Dorsolateral prefrontal cortex (tissue), 122 donors: ENCODE measurements at places on chromosomes 4 and X.
A peak's percentile ranks its signal among the peaks of the same experiment; 100 is the strongest.

DNA sequence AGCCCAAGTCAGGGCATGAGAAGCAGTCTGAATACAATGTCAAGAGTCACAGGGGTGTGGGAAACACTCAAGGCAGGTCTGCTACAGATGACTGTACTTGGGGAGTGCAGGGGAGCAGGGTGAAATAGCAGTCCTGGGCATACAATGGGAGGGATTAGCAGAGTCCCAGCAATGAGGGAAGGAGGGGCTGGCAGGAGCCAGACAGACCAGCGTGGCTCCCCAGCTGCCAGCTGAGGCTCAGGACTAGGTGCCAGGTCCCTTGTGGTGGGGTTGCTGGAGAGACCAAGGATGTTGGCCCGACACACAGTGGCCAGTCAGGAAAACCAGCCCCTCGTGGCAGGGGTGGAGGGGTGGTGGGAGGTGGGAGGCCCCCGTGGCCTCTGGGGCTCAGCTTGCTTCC is 86.6 kb downstream of the RTL5 start:
- no peak for DNase-seq

DNA sequence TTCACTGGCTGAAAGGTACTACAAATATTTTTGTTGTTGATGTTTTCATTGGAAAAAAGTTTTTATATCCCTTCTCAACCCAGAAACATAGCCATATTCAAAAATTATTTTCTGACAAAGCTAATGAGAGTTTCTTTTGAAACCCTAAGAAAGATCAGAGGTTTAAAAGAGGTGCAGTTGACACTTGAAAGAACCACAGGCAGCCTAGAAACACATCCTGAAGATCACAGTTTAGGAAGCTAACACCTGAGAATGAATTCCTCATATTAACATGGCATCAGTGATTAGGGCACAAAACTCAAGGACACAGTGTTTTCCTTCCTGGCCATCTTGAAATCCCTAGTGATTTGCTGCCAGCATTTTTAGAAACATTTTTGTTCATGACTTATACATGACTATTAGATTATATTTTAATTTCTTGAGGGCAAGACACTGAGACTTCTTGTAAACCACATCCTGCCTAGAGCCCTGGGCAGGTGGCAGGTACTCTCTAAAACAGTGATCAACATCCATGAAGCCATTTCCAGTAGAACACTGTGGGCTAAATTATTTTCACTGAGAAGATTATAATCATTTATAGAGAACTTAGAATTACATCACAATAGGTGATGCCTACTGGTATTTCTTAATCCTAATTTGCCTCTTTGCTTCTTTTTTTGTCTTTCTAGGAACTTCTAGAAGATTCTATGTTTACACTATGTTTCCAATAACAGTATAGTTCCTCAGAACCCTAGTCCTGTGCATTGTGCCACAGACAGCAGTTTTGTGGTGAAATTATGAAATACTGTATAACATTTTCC is 80.0 kb downstream of the ARSJ start:
- DNase-seq, result no peak

- no peak for DNase-seq
These were observed 131.9 kb upstream of the MSX1 start for GRCh38 chr4:4727536-4727935.

GRCh38 chrX:39577206-39577984 is 520.4 kb downstream of the BCOR start:
- DNase-seq, result no peak

DNA sequence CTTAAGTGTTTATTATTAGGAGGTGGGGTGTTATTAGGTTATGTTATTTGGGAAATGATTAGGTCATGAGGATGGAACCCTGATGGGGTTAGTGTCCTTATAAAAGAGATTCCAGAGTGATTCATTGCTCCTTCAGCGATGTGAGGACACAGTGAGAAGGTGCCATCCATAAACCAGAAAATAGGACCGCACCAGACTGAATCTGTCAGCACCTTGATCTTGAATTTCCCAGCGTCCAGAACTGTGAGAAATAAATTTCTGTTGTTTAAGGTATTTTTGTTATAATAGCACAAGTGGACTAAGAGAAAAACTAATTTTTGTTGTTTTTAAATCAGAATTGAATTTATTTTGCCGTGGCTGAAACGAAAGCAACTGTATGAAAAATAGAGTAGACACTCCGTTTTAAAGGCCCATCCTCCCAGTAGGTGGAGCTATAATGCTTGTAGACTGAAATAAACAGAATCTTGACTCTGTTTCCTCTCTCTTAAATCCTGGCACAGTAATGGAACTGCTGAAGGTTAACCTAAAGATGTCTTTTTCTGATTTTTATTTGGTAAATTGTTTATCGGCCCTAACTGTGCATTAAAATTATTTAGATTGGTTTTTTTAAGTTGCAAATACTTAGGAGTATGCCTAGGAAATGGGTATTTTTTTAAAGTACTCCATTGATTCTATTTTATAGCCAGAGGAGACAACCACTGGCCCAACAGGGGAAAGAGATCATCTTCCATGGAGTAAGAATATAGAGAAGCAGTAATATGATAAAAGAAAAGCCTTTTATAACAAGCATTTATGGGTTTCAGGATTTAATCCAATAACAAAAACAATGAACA is 133.2 kb upstream of the ADAMTS3 start:
- no peak for DNase-seq

- DNase-seq, result no peak
These were observed 83.5 kb upstream of the PLAC1 start for GRCh38 chrX:134741746-134742145.

GRCh38 chr4:80732010-80732409 is 298.5 kb upstream of the BMP3 start:
- DNase-seq, result no peak

GRCh38 chrX:150574559-150575418 is 6.4 kb downstream of the MTM1 start:
- no peak for DNase-seq

DNA sequence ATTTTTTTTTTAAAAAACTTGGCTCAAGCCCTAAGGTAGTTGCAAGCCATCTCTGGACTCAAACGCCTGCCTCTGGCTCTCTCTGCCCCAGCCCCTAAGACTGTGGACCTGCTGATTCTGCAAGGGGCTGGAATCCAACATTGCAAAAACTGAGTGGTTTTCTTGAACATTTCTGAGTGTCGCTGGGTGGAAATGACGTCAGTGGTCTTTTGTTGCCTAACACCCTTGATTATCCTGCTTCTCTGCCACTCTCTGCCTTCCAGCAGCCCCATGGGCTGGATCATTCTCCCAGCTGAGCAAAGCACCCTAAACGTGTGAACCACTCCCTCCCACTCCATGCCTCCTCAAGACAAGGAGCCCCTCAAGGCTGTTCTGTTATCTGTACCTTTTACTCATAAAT is 16.6 kb downstream of the BST1 start:
- no peak for DNase-seq

DNA sequence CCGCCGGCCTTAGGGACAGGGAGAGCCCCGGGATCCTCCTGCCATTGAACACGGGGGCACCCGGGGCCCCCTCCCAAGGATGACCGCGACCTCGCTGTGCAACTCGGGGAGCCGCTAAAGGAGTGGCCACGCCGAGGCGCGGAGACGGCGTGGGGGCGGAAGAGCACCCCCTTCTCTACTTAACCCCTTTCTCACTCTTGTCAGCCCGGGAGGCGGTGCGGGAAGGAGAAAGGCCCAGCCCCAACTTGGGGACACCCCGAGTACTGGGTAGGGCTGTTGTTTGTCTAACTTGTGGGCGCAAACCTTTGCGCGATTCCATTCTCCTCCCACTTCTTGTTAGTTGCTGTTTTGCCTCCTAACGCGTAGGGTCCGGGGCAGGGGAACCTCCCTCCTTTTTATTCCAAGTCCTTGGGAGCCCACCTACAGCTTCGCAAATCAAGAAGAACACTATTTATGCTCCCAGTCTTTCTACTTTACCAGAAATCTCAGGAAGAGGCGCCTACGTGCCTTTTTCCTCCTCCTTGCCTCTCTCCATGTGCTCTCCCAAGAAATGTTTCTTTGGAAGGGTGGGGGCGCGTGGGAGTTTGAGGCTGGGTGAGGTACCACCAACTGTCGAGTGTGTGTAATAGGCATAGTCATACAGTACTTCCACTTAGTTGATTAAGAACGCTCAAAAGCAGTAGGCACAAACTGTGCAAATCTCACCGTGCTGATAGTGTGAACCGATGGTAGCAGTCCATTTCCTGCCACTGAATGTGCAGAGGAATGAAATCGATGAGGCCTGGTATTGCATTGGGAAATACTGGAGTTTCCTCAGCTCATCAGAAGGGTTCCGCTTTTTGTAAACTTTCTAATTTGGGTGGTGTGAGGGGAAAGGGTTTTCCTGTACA is 813 bp downstream of the DIAPH2 start:
- peak; percentile 38 for DNase-seq

DNA sequence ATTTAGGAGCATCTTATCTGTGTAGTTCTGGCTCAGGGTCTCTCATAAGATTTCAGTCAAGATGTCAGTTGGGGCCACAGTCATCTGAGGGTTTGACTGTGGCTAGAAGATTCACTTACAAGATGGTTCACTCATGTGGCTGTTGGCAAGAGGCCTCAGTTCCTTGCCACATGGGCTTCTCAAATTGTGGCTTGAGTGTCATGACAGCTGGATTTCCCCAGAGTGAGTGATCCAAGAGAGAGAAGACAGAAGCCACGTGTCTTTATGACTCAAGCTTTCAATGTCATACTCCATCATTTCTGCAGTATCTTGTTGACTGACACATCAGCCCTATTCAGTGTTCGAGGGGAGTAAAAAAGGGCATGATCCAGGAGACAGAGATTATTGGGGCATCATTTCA is 131.3 kb upstream of the AP1S2 start:
- DNase-seq, result no peak

DNA sequence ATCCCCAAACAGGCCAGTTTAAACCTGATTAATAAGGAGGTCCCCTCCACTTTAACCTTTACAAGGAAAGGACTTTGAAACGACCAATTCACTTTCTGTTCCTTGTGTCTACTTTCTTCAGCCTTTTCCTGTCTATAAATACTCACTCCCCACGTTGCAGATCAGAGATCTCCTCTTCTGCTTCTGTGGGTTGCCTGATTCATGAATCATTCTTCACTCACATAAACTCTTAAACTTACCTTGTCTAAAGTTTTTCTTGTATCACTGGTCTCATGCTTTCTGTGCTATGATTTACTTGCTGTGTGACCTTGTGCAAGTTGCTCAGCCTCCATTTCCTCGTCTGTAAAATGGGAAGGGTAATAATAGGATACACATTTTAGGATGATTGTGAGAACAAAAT is 236.1 kb downstream of the QDPR start:
- no peak for DNase-seq

DNA sequence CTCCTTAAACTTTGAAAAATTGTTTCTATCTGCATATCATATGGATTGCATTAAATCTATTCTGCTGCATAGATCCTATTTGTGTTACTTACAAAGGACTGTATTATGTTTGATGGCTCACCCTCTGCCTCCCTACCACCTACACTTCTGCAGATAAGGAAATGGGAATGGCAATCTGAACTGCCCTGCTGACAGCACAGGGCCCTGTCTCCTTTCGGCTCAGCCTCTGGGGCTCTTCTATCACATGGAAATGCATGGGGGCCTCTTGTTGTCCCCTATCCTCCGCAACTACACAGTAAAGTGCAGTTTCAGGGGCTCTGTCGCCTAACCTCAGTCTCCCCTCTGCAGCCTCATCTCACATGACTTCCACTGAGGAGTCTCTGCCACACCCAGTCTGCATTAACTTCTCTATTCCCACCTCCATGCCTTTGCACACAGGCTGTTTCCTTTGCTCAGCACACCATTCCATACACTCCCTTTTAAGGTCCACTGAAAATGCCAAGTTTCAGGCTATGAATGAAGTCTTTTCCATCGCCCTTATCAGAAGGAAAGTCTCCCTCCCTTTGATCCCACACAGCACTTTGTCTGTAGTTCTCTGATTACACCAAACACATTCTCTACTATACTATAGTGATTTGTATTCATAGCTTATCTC is 12.5 kb downstream of the RELL1 start:
- DNase-seq, result no peak

DNA sequence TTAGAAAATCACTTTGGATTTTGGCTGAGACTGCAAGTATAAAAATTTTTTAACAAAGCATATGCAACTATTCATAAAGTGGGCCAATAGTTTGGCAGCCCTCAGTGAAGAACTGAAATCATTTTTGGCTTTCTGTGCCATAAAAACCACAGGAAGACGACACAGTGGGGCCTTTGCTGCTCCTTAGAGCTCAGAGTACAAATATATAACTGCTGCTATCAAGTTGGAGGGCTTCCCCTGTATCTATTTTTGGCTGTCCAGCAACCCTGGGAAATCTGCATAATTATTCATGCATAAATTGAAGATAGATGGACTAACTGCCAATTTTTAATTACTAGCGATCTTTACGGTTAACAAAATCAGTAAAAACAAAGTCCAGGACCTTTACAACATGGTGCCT is 51.5 kb upstream of the FTHL17 start:
- no peak for DNase-seq

DNA sequence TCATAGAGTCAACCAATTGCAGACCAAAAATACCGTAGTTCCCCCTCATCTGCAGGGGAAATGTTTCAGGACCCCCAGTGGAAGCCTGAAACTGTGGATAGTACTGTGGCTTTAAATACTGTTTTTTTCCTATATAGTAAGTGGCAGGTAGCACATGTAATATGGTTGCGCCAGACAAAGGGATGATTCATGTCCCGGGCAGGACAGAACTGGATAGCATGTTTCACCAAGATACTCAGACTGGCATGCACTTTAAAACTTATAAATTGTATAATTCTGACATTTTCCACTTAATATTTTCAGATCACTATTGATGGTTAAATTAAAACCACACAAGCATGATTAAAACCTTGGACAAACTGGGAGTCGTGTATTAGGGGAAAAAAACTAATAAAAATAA is 276.3 kb upstream of the AGA start:
- no peak for DNase-seq

- no peak for DNase-seq
These were observed 56.0 kb downstream of the ZFYVE28 start for GRCh38 chr4:2362266-2363055.

- DNase-seq, result no peak
These were observed 7.8 kb downstream of the CASP3 start for GRCh38 chr4:184641451-184641850.

GRCh38 chr4:41665636-41666207 is 82.8 kb downstream of the PHOX2B start:
- DNase-seq, result no peak

- DNase-seq, result no peak
These were observed 11.4 kb downstream of the ADGRA3 start for GRCh38 chr4:22504447-22504846.

- DNase-seq, result no peak
These were observed 31.2 kb downstream of the USP38 start for GRCh38 chr4:143215873-143216272.

DNA sequence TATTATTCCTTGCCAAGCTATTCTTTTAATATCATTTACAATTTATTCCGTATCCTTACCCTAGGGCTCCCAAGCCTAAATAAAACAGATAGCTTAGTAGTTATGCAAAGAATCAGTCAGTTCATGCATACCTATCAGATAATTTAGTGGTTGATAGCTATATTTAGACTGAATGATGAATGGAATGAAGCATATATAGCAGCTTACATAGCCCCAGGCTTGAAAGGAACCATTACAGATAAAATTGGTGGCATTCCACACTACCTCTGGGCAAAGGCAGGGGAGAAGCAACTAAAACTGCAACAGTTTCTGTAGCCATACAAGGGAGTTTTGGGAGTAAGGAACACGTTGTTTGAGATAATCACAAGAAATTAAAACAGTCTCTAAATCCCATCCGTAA is 2.7 kb downstream of the ACE2 start:
- DNase-seq, result no peak
